H9 (cell line): ENCODE measurements at places on chromosomes 11 and 22.

- DNase-seq: no peak
Measured at GRCh38 chr11:13339195-13340153, 61.9 kb downstream of the BMAL1 start.

DNA sequence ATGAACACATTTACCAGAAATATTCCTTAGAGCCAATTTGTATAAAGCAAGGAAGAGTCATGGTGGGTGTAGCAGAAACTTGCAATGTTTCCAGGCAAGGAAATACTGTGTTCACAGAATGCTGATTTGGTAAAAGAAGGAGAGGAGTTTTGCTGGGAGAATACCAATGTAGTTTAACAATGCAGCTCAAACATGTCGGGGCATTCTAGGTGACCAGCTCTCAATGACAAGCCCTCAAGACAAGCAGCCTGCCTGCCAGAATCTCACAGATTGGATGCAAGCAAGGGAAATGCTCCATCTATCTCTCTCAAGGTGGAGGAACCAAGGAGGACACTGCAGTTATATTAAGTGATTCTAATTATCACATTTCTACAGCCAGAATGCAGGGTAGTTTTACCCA lies 190.4 kb downstream of the MAML2 start:
- DNase-seq: no peak

- DNase-seq: no peak
Measured at GRCh38 chr22:19353363-19354131, 62.0 kb upstream of the CLTCL1 start.

- DNase-seq: no peak
Measured at GRCh38 chr22:33299245-33299956, 241.2 kb upstream of the SYN3 start.

- no peak for DNase-seq
Measured at GRCh38 chr22:17307566-17307965, 61.7 kb upstream of the CECR2 start.
